ENCODE measurements at places on chromosomes 1 and 21.

- no peak for DNase-seq
These were observed 90.9 kb downstream of the MAN1C1 start for GRCh38 chr1:25707280-25708016.

- DNase-seq: no peak
These were observed 139.5 kb downstream of the GRIK3 start for GRCh38 chr1:36894824-36895223.

DNA sequence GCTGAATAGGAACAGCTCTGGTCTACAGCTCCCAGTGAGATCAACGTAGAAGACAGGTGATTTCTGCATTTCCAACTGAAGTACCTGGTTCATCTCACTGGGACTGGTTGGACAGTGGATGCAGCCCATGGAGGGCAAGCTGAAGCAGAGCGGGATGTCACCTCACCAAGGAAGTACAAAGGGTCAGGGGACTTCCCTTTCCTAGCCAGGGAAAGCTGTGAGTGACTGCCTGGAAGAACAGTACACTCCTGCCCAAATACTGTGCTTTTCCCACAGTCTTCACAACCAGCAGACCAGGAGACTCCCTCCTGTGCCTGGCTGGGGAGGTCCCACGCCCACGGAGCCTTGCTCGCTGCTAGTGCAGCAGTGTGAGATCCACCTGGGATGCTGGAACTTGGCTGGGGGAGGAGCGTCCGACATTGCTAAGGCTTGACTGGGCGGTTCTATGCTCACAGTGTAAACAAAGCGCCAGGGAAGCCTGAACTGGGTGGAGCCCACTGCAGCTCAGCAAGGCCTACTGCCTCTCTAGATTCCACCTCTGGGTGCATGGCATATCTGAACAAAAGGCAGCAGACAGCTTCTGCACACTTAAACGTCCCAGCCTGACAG lies 14.7 kb downstream of the CR1L start:
- DNase-seq: peak; percentile 60

DNA sequence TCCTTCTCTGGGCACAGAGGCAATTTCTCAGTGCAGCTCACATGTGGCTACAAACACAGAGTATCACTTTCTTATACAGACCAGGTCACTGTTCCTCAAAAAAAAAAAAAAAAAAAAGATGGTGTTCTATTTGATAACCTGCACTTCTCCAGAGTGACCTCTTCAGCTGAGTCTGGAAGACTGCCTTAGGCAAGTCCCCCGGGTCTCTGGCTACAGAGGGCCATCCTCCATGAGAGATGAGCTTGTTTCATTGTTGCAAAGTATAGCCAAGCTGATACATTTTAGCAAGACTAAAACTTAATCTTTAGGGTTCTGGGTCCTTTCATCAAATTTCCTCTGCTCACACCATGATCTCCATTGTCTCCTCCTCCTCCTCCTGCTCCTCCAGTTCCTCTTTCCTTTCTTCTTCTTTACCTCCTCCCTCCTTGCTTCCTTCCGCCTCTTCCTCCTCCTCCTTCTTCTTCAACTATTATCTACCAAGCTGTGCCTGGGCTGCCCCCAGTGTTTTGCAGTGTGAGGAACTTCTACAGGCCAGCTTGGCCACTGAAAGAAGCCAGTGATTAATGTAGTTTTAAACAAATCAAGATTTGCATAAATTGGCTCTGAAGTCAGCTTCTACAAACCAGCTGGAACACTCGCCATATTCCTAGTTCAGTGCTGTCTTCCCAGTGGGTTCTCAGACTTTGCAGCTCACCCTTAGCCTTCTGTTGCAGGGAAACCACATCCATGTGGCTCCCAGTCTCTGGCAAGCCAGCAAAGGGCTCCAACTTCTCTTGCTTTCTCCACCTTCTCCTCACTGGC lies 139.4 kb downstream of the RUNX1 start:
- no peak for DNase-seq

GRCh38 chr1:39666772-39667171 lies 5.1 kb downstream of the NT5C1A start:
- no peak for DNase-seq

DNA sequence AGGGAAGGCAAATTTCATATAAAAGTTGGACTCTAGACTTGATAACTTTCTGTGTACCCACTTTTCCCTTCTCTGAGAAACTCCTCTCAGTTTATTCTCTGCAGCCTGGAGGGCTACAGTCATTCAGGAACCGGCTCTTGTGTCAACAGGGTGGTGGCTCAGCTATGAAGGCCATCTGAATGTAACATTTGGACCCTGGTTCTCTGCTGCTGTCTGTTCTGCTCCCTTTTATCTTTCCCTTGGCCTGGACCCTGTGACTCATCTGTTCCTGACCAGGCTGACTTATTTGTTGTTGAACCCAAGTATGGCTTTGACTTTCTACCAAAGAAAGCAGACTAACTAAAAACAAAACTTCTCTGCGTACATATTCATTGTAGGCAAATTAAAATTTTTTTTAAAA lies 75.4 kb downstream of the CENPF start:
- no peak for DNase-seq

DNA sequence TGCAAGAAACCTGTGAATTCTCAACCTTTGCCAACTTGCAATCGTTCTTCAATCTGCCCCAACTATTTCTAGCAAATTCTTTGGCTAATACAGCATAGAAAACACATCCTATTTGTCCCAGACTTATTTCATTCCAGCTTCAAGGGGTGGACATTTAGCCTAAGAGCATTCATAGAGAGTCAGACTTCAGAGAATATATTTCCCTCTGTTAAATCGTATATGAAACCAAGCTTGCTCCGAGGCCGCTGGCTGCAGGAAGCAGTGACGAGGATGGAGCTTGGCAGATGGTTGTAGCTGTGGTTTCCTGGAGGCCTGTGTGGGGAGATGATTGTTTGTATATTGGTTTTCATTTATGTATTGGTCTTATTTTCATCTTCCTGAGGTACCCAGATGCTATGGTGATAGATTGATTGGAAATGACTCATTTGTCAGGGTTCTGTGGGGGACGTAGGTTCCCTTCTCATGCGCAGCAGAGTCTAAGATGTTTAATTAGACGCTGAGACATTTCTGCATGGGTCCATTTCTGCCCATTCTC lies 26.1 kb downstream of the MAN1C1 start:
- no peak for DNase-seq

DNA sequence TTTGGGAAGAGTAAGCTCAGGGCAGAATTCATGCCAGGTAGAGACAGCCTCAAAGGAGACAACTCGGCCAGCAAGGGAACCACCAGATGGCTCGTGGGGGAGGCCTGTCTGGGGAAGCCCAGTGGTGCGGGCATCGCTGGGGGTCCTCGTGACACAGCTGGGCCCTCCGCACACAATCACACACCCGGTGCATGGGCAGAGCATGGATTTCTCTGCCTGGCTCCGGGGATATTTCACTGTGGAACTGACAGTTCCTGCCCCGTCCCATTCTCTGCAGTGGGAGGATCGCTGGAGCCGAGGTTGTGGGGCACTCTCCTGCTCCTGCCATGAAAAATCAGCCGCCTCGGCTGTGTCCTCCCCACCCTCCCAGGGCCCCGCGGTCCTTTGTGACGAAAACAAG lies 108.0 kb downstream of the CRYAA start:
- DNase-seq: no peak

GRCh38 chr1:174982971-174983689 lies 16.6 kb upstream of the CACYBP start:
- DNase-seq: no peak

DNA sequence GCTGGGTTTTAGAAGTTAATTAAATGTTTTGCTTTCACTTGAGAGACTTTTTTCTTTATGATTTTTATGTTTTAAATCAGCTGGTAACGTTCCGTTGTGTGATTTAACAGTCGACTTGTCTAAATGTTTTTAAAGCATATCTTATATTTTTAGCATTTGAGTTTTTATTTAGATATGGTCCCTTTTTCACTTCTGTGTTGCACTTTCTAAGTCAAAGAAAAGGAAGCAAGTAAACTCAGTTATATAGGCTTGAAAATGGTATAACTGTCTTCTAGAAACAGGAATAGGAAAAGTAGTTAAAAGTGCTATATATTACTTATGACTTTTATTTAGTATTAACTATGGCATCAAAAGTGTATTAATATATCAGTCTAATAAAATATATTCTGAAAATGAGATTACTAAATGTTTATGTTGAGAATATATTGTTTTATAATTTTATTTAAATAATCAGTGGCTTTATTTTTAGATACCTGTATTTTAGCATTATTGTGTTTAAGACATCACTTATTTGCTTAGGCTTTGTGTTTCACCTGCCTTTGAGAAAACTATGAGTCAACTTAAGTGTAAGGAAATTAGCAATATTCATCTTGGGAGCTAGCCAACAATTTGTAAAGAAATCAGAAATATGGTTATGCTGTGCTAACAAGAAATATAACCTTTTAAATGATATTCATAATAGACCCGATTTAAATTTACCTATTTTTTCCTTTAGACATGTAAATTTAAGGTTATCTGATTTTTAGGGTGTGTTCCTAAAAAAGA lies 60.5 kb downstream of the RABGAP1L start:
- DNase-seq: no peak
